ENCODE measurements at places on chromosomes 1 and 21.

GRCh38 chr1:115829023-115829674 is 11.8 kb downstream of the NHLH2 start:
- peak; percentile 86 for DNase-seq

DNA sequence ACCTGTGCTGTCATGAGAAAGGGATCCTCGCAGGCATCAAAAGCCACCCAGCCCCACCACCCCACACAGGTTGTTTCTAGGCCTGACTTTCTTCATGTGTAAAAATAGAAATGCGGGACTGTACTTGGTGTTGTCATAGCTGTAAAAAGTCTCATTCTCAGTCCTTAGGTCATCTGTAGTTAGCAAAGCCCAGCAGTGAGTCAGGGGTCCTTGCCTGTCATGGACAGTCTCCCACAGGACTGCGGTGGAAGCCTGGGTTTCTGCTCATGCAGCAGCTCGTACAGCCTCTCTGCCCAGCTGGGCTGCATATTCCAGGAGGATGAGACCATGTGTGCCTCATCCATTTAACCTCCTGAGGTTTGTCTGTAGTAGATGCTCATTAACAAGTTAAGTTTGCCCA is 58.2 kb downstream of the MRPS6 start:
- DNase-seq: no peak

DNA sequence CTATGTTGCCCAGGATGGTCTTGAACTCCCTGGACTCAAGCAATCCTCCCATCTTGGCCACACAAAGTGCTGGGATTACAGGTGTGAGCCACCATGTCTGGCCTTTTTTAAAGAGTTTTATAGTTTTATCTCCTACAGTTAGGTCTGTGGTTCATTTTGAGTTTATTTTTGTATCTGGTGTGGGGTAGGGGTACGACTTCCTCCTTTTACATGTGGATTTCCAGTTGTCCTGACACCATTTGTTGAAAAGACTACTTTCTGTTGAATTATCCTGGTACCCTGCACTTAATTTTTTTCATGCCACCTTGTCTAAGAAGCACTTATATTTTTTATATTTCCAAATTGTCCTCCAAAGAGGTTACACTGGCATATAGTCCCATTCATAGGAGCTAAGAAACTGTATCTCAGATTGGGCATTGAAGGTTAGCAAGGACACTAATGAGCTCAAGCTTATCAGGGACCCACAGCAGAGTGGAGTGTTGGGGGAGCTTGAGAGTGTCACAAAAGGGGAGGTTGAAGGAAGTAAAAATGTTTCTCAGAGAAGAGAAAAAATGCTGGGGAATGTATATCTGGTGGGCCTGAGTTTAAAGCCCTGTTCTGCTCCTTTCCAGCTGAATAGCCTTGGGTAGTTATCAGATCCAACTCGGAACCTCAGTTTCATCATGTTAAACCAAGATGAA is 23.4 kb upstream of the MEF2D start:
- DNase-seq: no peak

GRCh38 chr1:223853748-223854147 is 8.0 kb upstream of the TP53BP2 start:
- no peak for DNase-seq

DNA sequence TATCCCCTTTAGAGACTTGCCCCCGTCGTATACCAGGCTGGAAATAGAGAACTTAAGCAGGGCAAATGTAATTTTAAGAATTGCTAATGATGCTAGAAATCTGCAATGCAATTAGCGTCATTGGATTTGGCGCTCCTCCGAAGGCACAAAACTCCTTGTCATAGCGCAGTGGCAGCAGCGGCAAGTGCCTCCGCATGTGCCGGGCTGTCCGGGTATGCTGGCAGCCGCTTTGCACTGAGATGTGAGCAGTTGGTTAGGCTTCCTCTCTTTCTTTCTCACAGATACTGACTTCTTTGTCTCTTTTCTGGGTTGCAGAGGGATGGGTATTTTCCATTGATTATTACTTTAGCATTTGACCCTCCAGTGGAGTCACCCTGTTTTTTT is 193.4 kb upstream of the LMO4 start:
- no peak for DNase-seq

GRCh38 chr1:207898260-207898659 is 12.7 kb downstream of the CD34 start:
- DNase-seq: no peak

- no peak for DNase-seq
These were observed 2.5 kb upstream of the DENND2D start for GRCh38 chr1:111202707-111203623.

GRCh38 chr1:87786861-87787545 is 458.3 kb downstream of the LMO4 start:
- no peak for DNase-seq

- no peak for DNase-seq
These were observed 561 bp downstream of the OLFM3 start for GRCh38 chr1:101995984-101996745.

DNA sequence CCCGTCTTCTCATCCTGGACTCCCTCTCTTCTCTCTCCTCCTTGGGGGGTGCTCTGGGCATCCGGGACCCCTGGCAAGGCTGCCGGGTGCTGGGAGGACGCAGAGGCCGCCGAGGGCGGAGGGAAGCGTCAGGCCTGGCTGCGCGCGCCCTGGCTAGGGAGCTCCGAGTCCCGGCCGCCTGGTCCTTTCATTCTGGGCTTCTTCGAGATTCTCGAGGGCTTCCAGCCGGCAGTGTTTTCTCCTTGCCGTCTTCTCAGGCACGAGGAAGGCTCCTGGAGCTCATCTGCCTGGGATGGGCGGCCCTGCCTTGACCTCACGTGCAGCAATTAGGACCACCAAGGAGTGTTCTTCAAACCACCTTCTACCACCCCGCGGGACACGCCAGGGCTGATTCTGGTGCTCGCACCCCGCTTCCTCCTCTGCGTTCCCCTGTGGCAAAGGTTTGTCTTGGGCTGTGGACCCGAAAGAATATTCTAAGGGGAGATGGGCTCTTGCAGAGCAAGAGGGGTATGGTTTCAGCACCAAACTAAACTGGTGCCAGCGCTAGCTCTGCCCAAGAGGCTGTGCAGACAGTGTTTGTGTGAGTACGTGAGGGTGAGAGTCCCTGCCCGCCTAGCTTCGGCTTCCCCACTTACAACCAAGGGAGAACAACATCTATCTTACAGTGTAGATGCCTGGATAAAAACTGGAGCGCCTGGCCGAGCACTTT is 36.5 kb downstream of the PIK3CD start:
- no peak for DNase-seq

- DNase-seq: peak; percentile 10
These were observed 36.4 kb downstream of the RXRG start for GRCh38 chr1:165408518-165408917.

DNA sequence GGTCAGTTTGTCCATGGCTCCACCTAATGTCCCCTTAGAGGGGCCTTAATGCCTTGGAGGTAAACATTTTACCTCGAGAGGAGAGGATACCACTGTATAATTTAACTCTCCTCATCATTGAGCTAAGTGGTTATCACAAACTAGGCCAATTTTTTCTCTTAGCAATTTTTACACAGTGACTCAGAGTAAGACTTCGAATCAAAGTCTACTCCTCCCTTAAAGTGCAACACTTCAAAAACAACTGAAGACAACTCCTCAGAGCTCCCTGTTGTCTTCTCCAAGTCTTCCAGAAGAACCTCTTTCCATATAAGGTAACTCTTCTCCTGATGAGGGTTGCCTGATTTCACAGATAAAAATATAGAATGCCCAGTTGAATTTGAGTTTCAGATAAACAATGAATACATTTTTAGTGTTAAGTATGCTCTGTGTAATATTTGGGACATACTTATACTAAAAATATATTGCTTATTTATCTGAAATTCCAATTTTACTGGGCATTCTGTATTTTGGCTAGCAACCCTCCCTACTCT is 4.9 kb upstream of the PTGFRN start:
- DNase-seq: no peak

GRCh38 chr21:29376556-29376955 is 77.8 kb downstream of the BACH1 start:
- DNase-seq: no peak

- no peak for DNase-seq
These were observed 264.9 kb downstream of the LTN1 start for GRCh38 chr21:28727809-28728208.

DNA sequence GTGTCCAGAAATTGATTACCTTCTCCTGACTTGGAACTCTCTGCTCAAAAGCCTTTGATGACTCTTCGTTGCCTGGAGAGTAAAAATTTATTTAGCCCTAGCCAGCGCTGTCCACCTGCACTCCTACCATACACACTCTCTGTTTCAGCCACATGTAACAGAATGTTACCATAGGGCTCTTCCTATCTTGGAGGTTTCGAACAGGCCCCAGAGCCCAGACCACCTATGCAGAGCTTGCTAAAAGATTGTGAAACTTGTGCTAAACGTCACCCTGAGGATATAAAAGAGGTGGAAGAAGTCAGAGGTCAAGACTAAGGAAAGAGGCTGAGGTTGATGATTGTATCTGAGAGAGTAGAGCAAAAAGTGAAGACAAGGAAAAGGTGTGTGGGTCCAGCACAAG is 237.0 kb upstream of the HOOK1 start:
- DNase-seq: no peak

- peak; percentile 62 for DNase-seq
These were observed 1.9 kb upstream of the ATG4C start for GRCh38 chr1:62781841-62782543.

GRCh38 chr1:117392771-117393170 is 25.5 kb downstream of the MAN1A2 start:
- no peak for DNase-seq

DNA sequence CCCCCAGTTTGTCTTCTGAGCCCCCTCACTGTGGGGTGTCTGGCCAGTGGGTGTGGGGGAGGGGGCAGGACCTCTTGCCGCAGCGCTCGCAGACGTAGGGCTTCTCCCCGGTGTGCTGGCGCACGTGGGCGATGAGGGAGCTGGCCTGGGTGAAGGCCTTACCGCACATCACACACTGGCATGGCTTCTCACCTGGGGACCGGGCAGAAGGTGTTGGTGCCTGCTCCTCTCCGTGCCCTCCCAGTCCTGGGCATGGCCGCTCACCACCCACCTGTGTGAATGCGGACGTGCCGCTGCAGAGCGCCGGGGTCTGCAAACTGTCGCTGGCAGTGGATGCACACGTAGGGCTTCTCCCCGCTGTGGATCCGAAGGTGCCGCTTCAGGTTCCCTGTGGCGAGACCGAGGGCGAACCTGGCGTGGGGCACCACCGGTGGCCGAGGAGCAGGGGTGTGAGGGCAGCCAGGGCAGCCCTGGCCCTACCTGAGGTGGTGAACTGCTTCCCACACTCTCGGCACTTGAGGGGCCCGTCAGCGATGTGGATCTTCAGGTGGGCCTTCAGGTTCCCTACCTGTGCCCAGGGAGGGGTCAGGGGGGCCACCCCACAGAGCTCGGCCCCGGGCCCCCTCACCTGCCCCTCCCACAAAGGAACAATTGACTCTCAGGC is 32.4 kb downstream of the ZBTB17 start:
- DNase-seq: no peak

DNA sequence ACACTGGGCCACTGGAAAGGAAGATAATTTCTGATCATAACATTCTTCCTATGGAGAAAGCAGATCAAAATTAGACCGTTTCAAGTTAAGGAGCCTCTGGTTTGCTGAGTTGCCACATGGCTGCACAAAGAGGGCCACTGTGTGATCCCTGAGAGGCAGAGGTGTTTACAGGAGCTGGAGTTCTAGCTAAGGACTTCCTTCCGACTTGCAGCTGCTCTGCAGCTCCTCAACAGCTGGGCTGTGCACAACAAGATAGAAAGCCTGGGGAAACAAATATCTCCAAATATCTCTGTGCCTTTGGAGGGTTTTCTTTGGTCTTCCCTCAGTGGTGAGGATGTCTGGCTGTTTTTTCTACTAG is 26.8 kb downstream of the GADD45A start:
- no peak for DNase-seq

DNA sequence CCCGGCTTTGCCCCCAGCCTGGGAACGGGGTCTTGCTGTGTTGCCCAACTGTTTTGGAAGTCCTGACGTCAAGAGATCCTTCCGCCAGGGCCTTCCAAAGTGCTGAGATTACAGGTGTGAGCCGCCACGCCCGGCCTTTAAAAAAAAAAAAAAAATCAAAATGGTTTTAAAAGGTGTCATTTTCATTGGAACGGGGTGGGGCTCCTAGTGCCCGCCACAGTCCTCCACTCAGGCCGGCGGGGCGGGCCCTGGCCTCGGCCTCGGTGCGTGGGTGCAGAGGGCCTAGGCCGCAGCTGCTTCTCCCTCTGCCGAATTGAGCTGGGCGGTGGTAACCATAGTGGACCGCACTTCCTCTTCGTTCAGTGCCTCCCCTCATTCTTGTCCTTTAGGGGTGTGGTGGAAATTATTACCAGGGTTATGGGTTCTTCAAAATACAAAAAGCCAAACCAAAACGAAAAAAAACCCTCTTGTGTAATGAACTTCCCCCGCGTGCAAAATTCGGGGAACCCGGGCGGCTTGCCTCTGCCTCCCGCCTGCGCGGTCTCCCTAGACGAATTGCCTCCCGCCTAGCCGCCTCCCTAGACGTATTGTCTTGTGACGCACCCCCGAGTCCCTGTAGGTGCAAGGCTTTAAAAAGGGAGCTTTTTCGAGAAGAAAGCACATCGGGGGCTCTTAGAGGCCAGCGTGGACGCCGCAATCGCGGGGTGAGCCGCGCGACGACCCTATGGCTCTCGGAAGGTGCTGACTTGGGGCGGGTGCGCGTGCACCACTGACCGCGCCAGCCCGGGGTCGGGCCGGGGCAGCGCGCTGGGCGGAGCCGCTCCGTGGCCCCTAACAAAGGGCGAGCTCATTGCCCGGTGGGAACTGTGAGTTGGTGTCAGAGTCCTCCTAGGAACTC is 10.5 kb upstream of the SPEN start:
- no peak for DNase-seq

DNA sequence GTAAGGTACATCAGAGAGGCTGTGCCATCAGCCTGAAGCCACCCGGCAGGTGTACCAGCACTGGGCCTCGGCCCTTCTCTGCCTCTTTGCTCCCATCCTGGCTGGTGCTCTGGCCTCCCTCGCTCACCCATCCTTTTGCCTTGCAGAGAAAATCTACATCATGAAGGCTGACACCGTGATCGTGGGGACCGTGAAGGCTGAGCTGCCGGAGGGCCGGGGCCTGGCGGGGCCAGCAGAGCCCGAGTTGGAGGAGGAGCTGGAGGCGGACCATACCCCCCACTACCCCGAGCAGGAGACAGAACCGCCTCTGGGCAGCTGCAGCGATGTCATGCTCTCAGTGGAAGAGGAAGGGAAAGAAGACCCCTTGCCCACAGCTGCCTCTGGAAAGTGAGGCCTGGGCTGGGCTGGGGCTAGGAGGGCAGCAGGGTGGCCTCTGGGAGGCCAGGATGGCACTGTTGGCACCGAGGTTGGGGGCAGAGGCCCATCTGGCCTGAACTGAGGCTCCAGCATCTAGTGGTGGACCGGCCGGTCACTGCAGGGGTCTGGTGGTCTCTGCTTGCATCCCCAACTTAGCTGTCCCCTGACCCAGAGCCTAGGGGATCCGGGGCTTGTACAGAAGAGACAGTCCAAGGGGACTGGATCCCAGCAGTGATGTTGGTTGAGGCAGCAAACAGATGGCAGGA is 24.5 kb upstream of the TNFRSF1B start:
- no peak for DNase-seq

All from fibroblast of skin of left quadriceps (primary cell).